Natural killer cell treated with Interleukin-12 subunit alpha and Interleukin-12 subunit beta and Interleukin-15 and Interleukin-18, amount 100 ng/mL, for 72 hours (primary cell): ENCODE measurements at places on chromosomes 5 and 9. TPM values are rescaled to one million over a fixed set of nuclear protein-coding genes. Genes with fewer than 3 reads are reported as not detected.

DNA sequence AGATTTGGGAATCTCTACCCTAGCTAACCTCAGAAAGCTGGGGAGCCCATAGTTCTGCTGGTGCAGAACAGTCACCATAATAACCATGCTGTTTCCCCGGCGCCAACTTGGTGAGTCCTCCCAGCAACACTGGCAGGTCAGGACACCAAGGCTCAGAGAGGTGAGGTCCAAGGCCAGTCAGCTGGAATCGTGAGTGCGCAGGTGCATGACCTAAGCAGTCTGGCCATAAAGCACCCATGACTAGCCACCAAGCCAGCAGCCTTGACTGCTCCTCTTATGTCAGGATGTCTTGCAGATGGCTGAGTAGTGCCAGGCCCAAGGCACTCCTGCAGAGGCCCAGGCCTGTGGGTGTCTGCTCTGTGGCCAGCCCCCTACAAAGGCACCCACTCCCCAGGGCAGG lies 2.6 kb downstream of the RNF44 start:
- peak overlapping the region; percentile 95 for H3K27ac ChIP-seq
- no peaks in the 10 kb centered on the region for H3K36me3 ChIP-seq
- H3K4me3 ChIP-seq: peak overlapping the region; percentile 93
- DNase-seq: no peak
- H3K27me3 ChIP-seq: no peaks in the 10 kb centered on the region

GRCh38 chr5:158780656-158781237 lies 319.0 kb downstream of the EBF1 start:
- no peak overlapping the region for H3K4me3 ChIP-seq
- no peaks in the 10 kb centered on the region for H3K36me3 ChIP-seq
- peaks cover 31% of the 10 kb centered on the region for H3K27me3 ChIP-seq
- H3K27ac ChIP-seq: no peak overlapping the region

- H3K4me3 ChIP-seq: peak overlapping the region; percentile 90
- H3K4me1 ChIP-seq: peaks cover 7% of the 10 kb centered on the region
Observed at GRCh38 chr5:141431286-141431685, 979 bp downstream of the PCDHGA12 start.

DNA sequence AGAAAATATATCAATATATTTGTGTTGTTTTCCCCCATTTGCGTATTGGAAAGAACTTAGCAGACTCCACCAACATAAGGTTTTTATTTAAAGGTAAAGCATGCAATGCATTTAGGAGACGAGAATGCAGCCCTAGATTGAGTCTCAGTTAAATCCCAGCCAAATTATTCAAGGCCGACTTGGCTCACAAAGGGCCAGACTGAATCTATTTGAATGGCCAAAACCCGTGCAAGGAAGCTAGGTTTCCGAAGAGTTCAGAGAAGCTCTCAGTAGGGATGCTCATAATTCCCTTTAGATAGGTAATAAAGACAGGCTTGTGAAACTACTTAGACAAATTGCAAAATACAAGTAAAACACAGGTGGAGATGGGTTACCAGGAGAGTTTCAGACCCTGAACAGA lies 520.3 kb downstream of the CDH9 start:
- no peak for DNase-seq
- no peaks in the 10 kb centered on the region for H3K27me3 ChIP-seq
- no peak overlapping the region for H3K27ac ChIP-seq
- no peaks in the 10 kb centered on the region for H3K36me3 ChIP-seq

TMEM252 gene
- not detected for total RNA-seq

PFN3 gene
- total RNA-seq: not detected

WDR38 gene
- total RNA-seq: not detected

- H3K27me3 ChIP-seq: peaks cover 15% of the 10 kb centered on the region
- no peaks in the 10 kb centered on the region for H3K36me3 ChIP-seq
- no peak overlapping the region for H3K27ac ChIP-seq
Observed at GRCh38 chr5:34717426-34718327, 61.5 kb downstream of the RAI14 start.

GRCh38 chr5:142204219-142204618 lies 95.6 kb downstream of the NDFIP1 start:
- no peaks in the 10 kb centered on the region for H3K4me1 ChIP-seq
- no peak overlapping the region for H3K27ac ChIP-seq
- DNase-seq: no peak
- peaks cover 7% of the 10 kb centered on the region for H3K27me3 ChIP-seq

CCL19 gene
- not detected for total RNA-seq
